Ureter (tissue), 1 donor: ENCODE measurements at places on chromosomes 4 and X. TPM values are rescaled to one million over a fixed set of nuclear protein-coding genes. Genes with fewer than 3 reads are reported as not detected.

GRCh38 chr4:98558471-98559169 lies 99.8 kb downstream of the TSPAN5 start:
- no peak for DNase-seq

- no peak for DNase-seq
Measured at GRCh38 chrX:139803224-139803623, 95.3 kb upstream of the MCF2 start.

The AMBN gene
- total RNA-seq: not detected

The RNF150 gene
- 19.8 TPM for total RNA-seq

DNA sequence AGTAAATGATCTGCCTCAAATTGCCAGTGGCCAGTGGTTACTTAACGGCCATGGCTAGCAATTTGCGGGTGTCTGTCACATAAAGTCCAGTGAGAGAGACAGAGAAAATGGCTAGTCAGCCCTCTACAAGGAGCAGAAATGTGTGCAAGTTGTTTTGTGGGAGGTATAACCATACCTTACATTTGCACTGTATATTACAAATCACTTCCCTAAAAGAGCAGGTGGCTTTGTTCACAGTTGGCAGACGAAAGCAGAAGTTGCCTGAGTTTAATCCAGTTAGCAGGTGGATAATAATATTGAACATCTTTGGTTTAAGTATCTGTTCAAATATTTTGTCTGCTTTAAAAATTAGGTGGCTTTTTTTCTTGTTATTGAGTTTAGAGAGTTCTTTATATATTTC lies 15.6 kb downstream of the SRPX start:
- DNase-seq: no peak

The IKBKG gene
- 28.5 TPM for total RNA-seq

DNA sequence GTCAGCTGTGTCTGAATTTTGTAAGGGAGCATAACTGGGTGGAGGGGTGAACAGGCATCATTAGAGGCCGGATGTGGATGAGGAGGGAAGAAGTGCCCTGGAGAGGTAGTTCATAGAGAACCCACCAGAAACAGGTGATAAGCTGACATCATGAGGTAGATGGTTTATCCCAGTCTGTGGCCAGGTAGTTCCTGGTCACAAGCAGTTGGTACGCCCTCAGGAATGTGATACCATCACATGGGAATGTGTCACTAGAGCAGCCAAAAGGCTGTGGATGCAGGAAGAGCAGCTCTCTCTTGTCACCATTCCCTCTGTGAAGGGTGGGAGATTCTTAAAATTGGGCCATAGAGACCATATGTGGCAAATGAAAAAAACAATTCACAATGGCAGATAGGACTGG lies 21.9 kb downstream of the MSN start:
- no peak for DNase-seq

The FGF13 gene
- 19.8 TPM for total RNA-seq
